ENCODE measurements at places on chromosomes 16 and 17.

- peak; percentile 36 for DNase-seq
Measured at GRCh38 chr16:47258874-47259461, 115.2 kb upstream of the NETO2 start.

DNA sequence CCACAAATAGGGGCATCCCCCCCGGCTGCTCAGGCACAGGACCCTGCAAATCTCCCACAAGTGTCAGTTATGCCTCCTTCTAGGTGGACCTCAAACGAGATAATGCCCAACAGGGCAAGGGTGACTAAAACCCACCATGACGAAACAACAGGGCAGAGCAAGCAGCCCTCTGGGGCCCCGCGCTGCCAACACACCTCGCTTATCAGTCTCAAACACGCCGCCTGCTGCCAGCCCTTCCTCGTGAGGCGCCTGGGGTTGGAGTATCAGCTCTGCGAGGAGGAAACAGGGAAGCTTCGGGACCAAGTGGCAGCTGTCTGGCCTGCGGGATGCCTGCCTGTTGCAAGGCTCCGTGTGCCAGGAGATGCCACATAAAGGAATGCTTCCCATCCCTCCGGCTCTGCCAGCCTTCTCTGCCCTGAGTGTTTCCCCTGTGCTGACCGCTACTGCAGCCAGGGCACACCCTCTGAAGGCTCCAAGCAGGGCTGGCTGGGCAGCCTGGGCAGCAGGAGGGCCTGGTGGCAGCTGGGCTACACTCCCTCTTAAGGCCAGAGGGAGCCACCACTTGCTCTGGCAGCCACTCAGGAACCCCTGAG is 2.5 kb downstream of the SMIM5 start:
- DNase-seq = no peak

- DNase-seq = no peak
Measured at GRCh38 chr17:67477687-67478086, 100.6 kb downstream of the PITPNC1 start.

DNA sequence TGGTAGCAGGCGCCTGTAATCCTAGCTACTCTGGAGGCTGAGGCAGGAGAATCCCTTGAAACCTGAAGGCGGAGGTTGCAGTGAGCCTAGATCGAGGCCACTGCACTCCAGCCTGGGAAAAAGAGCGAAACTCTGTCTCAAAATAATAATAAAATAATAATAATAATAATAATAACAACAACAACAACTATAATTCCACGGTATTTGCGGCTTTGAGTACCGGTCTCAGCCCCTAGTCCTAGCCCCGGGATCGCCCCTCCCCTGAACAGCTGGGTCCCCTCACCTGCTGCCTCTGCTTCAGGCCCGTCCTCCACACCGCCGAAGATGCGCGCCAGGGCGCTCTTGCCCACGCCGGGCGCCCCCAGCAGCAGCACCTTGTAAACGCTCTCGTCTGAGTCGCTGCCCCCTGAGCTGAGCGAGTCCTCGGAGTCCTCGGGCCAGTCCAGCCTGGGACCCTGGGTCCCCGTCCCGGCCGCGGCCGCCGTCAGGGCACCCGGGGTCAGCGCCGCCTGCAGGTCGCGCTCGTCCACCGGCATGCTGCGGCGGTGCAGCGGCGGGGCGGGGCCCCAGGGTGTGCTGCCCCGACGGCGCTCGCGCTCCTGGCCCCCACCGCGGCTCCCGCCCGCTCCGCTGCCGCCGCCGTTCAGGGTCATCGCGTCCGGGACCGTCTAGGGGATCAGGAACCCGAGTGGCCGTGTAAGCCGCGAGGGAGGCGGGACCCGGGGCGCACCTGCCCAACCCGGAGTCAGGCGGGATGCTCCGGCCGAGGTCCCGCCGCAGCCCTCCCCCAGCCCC is 611 bp downstream of the RRAD start:
- DNase-seq = peak; percentile 27

DNA sequence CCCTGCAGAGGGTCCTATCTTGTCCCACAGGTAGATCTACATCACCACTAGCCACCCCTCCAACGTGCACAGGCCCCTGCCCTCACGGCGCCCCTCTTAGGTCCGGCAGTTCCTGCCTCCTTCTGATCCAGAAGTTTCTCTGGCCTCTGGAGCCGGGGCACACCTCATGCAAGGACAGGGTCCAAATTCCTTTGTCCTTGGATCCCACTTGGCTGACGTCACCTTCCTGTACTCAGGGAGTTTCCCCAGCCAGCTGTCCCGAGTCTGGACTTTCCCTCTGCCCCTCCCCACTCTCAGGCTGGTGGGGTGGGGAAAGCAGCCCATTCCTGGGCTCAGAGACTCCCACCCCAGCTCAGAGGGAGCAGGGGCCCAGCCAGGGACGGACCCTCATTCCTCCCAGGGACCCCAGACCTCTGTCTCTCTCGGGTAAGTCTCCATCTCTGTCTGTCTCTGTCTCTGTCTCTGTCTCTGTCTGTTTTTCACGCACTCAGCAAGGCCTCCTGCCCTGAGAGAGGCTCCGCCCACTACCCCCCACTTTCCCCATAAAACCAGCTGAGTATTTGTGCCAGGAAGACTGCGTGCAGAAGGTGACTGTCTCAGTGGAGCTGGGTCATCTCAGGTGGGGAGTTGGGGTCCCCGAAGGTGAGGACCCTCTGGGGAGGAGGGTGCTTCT is at the start of gene IL32:
TSS of gene IL32 (plus strand) at position 572 of the 673 bp plus-strand sequence. CDS start 172 bp downstream, outside the sequence.
- no peak for DNase-seq

DNA sequence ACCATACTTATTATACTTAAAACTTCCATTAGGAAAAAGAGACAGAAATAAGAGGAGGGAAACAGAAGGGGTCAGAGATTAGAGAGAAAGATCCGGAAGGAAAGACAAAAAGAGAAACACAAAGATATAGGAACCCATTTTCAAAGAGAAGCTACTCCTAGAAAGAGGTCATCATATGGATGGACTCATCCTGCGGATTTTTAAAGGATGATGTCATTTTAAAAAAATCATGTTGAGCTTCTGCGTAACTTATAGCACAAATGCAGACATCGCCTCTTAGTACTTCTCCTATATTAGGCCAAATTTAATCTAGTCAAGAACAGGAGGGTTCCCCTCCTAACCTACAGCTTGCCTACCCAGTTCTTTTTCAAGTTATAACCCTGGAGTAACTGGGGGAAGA is 18.1 kb downstream of the EFTUD2 start:
- DNase-seq = no peak

DNA sequence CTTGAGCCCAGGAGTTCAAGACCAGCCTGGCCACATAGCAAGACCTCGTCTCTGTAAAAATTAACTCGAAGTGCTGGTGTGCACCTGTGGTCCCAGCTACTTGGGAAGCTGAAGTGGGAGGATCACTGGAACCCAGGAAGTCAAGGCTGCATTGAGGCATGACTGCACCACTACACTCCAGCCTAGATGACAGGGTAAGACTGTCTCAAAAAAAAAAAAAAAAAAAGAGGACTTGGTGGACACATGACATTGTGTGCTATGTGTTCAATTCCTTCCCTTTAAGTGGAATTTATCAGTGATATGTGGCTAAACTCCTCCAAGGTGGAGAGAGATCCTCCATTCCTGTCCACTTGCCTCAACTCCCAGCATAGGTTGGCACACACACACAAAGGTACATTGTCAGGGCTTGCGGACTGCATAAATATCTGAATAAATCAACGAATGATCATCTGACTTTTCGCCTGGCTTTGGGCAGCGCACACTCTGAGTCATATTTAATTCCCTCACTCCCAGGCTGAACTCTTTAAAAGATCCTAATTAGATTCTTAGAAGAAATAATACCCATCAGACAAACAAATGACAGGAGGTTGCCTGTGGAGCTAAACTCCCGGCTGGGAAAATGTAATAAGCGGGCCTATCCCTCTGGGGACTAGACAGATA is 25.0 kb upstream of the SYT17 start:
- DNase-seq = no peak

DNA sequence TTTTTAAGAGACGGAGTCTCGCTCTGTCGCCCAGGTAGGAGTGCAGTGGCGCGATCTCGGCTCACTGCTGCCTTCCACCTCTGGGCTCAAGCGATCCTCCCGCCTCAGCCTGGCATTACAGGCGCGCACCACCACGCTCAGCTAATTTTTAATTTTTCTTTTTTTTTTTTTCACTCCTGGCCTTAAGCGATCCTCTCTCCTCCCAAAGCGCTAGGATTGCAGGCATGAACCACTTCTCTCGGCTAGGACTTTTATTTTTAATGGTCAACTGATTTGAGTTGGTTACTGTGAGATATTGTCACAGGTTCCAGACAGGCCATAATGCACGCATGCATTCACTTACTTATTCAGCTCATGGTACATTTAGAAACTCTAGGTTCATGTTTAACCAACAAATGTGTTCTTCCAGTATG is 888 bp downstream of the PIGW start:
- DNase-seq = no peak

DNA sequence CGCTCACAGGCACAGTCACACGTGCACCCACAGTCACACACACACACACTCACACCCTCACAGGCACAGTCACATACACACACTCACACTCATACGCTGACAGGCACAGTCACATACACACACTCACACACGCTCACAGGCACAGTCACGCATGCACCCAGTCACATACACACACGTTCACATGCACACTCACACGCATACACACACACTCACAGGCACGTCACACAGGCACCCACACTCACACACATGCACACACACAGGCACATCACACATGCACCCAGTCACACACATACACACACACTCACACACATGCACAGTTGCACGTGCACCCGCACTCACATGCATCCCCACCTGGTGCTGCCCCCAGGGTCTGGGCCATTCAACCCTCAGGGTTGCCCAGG is 46.1 kb upstream of the CBFA2T3 start:
- DNase-seq = no peak

DNA sequence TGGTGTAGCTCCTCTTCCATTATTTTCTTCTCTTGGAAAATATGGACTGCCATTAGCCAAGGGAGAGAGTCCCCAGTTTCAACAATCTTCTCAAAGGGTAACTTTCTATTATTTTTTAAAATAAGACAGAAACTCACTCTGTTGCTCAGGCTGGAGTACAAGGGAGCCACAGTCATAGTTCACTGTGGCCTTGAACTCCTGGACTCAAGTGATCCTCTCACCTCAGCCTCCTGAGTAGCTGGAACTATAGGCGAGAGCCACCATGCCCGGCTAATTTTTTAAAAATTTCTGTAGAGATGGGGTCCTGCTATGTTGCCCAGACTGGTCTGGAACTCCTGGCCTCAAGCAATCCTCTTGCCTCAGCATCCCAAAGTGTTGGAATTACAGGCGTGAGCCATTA is 13.1 kb downstream of the COG4 start:
- DNase-seq = no peak

GRCh38 chr17:63985387-63986140 is 12.6 kb upstream of the PRR29 start:
- DNase-seq = no peak

DNA sequence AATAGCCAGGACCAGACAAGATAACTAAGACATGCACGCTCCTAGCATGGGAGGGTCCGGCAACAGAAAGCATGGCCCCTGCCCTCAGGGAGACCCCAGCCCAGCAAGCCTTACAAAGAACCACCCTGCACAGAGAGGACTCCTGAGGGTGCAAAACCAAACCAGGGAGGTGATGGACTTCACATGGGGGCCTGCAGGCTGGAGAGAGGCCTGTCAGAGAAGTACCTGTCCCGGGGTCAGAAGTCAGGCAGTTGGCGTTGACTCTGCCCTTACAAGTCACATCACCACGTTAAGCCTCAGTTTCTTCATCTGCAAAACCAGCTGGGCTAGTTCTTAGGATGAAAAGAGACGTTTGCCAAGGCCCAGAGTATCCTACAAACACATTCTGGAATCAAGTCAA is 4.7 kb downstream of the OTOP2 start:
- no peak for DNase-seq

DNA sequence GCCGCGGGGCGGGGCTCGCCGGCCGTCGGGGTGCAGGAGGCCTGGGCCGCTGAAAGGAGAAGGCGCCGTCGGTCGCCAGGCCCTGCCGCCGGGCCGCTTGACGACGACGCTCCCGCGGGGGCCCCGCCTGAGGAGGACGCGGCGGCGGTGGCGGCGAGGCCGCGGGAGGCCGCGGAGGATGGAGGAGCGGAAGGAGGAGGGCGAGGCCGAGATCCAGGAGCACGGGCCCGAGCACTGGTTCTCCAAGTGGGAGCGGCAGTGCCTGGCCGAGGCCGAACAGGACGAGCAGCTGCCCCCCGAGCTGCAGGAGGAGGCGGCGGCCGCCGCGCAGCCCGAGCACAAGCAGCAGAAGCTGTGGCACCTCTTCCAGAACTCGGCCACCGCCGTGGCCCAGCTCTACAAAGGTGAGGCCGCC is 430 bp downstream of the HAPSTR1 start:
- peak; percentile 25 for DNase-seq

DNA sequence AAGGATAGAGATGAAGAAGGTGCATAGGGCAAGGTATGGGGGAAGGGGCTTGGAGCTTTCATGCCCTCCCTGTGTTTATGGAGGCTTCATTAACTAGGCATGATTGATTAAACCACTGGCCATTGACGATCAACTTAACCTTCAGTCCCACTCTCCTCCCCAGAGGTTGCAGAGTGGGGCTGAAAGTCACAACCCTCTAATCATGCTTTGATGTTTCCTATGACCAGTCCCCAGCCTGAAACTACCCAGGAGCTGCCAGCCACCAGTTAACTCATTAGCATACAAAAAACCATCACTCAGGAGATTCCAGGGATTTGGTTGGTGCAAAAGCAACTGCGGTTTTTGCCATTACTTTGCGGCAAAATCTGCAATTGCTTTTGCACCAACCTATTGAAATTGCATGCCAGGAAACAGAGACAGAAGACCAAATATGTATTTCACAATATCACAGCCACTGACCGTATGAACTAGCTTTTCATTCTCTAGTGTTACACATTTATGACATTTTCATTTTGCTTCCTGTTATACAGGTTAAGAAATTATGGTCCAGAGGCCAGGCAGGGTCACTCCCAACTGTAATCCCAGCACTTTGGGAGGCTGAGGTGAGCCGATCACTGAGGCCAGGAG is 5.4 kb downstream of the GFOD2 start:
- DNase-seq = no peak

- DNase-seq = no peak
Measured at GRCh38 chr17:4711661-4712181, 1.3 kb downstream of the ARRB2 start.

DNA sequence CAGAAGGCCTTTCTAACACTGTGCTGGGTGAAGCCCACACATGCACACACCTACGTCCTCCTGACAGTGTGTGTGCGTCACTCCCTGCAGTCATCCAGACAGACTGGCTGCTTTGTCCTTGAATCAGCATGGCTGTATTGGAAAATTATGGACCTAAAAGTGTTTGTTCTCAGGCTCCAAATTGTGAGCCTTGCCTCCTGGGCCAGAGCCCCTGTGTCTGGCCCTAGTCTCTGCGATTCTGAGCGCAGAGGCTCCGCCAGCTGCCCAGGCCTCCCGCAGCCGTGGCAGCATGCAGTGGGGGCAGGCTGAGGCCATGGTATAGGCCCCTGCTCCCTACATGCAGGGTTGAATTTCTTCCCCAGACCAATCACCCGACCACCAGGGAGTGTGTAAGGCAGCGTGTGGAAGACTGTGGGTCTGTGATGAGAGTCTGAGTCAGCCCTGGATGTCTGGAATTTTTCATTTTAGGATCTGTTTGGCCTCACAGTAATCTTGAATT is 166.9 kb downstream of the LGALS9B start:
- DNase-seq = no peak

All from MM.1S (cell line).